H4 (cell line): ENCODE measurements at places on chromosomes 3 and 15. TPM values are rescaled to one million over a fixed set of nuclear protein-coding genes. Genes with fewer than 3 reads are reported as not detected.

DNA sequence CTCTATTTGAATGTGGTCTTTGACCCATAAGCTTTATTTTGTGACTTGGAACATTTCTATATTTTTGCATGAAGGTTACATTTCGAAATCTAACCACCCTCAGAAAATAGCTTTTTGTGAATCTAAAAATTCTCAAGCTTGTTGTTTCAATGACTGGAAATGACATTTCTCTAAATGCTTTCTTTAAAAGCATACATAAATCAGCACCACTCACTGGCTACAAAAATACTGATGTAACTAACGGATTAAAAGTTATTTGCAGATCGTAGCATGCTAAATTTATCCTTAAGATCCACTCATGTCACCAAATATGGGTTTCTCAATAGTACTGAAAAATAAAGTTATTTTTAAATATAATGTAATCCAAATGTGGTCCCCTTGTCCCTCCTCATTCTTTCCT is 55.2 kb upstream of the ACAN start:
- DNase-seq = no peak

SNTN gene
- total RNA-seq = not detected in 2 replicates

DNA sequence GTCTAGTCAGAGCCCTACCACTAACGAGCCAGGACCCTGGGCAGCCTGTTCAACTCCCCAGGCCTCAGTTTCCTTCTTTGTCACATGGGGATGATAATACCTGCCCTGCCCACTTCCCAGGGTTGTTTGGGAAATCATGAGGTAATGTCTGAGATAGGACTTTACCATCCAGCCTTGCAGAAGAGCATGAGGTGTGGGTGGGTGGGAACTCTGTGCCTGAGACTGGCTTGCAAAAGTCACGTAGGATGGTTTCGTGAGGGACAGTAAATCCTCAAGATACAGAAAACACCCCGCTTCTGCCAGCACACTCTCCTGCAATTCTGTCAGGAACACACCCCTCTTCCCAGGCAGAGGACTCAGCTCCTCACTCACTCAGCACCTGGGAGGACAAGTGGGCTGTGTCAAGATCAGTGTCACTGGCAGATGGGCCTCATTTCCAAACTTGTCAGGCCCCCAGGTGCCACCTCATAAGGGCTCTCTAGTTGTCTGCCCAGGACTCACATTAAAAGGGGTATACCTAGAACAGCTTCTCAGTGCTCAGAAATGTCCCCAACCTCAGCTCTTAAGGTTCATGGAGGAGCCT is 58.4 kb downstream of the DAPK2 start:
- no peak for DNase-seq

- no peak for DNase-seq
Observed at GRCh38 chr3:175005881-175006280, 146.7 kb downstream of the NAALADL2 start.

- DNase-seq = peak; percentile 52
Observed at GRCh38 chr3:113211330-113212149, at the start of gene BOC. BOC (plus strand) TSS chr3:113211557; CDS start chr3:113249803, 38,246 bp downstream.

NANOGP8 gene
- not detected in 2 replicates for total RNA-seq

- DNase-seq = no peak
Observed at GRCh38 chr15:47603026-47603425, 114.3 kb upstream of the SEMA6D start.

BNC1 gene
- total RNA-seq = not detected in 2 replicates

EPHA6 gene
- 7.3 and 7.7 TPM in 2 replicates for total RNA-seq

KY gene
- total RNA-seq = 0.04 TPM in 1 of 2 replicates, not detected in the other

- no peak for DNase-seq
Observed at GRCh38 chr15:36970522-36970921, 129.8 kb downstream of the MEIS2 start.

DNA sequence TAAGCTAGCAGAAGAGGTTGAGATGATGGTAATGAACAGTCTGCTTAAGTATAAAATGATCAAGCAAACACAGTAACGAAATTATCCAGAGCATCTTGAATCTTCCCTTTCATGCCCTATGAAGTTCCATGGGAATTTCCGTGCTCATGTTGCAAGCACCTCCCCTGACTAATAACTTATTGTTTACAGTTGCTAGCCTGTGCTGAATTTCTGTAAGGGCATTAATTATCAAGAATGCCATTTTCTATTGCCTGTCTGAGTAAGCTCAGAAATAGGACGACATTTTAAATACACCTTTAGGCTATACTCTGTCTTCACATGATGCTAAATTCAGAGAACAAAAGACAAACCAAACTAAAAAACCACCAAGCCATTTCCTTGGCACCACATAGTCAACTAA is 257.5 kb upstream of the LRTM1 start:
- peak; percentile 53 for DNase-seq

DNA sequence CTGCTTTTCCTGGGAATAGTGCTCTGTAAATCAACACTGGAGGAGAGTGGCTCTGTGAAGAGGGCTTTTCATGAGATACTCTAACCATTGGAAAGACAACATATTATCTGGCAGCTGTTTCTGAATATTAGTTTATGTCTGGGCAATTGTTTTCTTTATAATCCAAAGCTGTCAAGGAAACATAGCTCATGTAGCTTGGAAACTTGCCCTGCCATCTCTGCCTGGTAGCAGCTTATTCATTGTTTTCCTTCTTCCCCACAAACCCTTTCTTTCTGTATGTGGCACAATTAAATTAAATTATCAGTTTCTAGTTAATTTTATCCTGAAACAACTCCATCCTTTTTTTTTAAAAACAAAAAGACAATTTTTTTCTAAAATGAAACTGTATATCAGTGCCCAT is 160.0 kb downstream of the EDEM1 start:
- DNase-seq = no peak

GADL1 gene
- not detected in 2 replicates for total RNA-seq

DNA sequence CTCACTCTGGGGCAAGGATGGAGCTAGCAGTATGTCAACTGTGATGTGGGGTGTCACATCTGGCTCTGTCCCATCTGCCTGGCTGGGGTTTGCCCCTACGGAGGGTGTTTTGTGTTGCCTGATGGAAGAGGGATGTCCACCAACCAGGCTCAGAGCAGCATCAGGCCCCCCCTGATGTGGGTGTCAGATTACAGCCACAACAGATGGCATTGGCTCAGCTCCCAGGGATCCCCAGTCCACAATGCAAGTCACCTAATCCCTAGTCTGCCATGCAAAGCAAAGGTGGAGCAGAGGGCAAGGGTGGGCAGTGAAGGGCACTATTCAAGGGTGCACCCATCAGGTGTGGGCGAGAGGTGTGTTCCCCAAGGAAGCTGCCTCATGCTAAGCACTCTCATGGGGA is 48.9 kb upstream of the AMOTL2 start:
- DNase-seq = peak; percentile 70

TUSC7 gene
- total RNA-seq = not detected in 2 replicates

DNA sequence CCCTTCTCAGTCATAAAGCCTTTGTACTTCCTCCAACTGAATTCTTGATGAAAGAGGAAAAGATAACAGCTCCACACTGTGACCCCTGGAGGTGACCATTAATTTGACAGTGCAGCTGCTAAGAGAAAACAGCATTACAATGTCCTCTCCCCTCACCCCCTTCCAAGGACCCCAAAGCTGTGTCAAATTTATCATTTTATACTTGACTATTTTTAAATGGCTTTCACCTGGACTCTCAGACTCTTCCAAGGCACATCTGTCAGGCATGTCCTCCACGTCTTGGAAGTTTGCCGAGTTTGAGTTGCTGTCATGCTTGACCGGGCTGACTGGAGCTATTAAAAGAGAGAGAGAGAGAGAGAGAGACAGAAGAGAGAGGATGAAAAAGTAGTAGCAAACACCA is 236.5 kb downstream of the WDR72 start:
- DNase-seq = no peak

TLR9 gene
- total RNA-seq = not detected in 2 replicates
